ENCODE measurements at places on chromosomes 1 and 21.

- H3K4me3 ChIP-seq = no peak overlapping the region
- no peaks in the 10 kb centered on the region for H3K36me3 ChIP-seq
- H3K4me1 ChIP-seq = no peaks in the 10 kb centered on the region
- H3K27me3 ChIP-seq = no peaks in the 10 kb centered on the region
- no peak overlapping the region for H3K27ac ChIP-seq
- DNase-seq = no peak
These were observed 9.8 kb downstream of the RLF start for GRCh38 chr1:40171036-40171435.

DNA sequence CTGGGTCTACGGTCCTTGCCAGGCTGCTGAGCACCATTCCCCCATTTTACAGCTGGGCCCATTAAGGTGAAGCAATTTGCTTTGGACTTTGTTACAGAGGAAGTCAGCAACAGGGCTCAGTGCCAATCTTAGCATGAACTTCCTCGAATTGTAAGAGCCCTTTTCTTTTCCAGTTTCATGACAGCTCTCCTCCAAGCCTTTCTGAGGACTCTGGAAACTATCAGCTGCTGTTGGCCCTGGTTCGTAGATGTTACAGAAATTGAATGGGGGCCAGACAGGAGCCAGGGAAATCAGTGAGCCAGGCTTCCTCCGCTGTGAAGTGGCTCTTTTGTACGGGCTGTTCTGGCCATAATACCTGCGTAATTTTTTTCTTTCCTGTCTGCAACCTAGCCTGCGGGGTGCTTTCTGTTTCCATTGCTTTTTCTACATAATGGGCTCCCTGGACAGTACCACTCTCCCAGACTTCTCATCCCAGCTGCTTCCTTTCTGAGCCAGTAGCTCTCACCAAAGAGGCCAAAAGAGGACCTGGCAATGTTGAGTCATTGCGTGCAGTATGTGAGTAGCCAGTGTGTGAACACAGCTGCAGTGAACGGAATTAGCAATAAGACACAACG, 386.3 kb downstream of the DISC1 start:
- peak overlapping the region; percentile 45 for H3K27ac ChIP-seq
- no peak overlapping the region for H3K4me3 ChIP-seq
- peak; percentile 89 for DNase-seq
- no peaks in the 10 kb centered on the region for H3K27me3 ChIP-seq
- H3K4me1 ChIP-seq = peaks cover 31% of the 10 kb centered on the region

GRCh38 chr1:219460896-219461815, 151.7 kb downstream of the ZC3H11B start:
- no peak overlapping the region for H3K4me3 ChIP-seq
- no peaks in the 10 kb centered on the region for H3K27me3 ChIP-seq
- peak; percentile 63 for DNase-seq
- peak overlapping the region; percentile 6 for H3K27ac ChIP-seq
- peaks cover 30% of the 10 kb centered on the region for H3K4me1 ChIP-seq
- no peaks in the 10 kb centered on the region for H3K36me3 ChIP-seq

- DNase-seq = no peak
- no peaks in the 10 kb centered on the region for H3K36me3 ChIP-seq
- no peak overlapping the region for H3K27ac ChIP-seq
- peaks cover 5% of the 10 kb centered on the region for H3K4me1 ChIP-seq
- H3K4me3 ChIP-seq = no peak overlapping the region
These were observed 24.9 kb upstream of the ETS2 start for GRCh38 chr21:38780879-38781278.

DNA sequence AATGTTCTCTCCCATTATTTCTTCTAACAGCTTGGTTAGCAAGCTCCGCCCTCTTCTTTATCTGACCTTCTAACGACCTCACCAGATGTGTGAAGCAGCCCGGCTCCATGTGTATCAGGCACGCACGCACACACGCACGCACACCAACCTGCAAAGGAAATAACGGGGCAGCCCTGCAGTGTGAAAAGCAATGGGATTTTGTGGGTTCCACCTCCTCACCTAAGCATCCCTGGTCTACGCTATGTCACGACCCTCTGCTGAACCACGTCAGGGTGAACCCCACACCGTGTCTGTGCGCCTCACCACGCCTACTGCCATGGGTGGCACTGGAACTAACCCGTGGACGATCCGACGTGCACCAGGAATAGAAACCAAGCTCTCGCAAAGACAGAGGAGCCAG, 10.4 kb downstream of the SSU72 start:
- peak overlapping the region; percentile 60 for H3K27ac ChIP-seq
- peaks cover 39% of the 10 kb centered on the region for H3K36me3 ChIP-seq
- no peaks in the 10 kb centered on the region for H3K27me3 ChIP-seq
- no peak overlapping the region for H3K4me3 ChIP-seq

DNA sequence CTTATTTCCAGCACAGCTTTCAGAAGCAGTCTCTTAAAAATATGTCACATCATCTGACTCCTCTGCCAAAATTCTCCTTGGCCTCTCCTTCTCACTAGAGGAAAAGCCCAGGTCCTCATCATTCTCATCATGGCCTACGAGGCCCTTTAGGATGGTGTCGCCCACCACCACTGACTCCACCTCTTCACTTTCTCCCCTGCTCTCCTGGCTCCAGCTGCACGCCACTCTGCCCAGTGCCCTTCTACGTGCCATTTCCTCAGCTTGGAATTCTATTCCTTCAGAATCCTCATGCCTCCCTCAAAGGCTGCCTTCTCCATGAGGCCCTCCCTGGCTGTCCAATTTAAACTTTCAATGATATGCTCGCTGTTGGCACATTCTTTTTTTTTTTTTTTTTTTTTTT, 25.3 kb upstream of the BTG2 start:
- no peak overlapping the region for H3K4me3 ChIP-seq
- H3K4me1 ChIP-seq = no peaks in the 10 kb centered on the region
- no peak for DNase-seq
- H3K27me3 ChIP-seq = no peaks in the 10 kb centered on the region

DNA sequence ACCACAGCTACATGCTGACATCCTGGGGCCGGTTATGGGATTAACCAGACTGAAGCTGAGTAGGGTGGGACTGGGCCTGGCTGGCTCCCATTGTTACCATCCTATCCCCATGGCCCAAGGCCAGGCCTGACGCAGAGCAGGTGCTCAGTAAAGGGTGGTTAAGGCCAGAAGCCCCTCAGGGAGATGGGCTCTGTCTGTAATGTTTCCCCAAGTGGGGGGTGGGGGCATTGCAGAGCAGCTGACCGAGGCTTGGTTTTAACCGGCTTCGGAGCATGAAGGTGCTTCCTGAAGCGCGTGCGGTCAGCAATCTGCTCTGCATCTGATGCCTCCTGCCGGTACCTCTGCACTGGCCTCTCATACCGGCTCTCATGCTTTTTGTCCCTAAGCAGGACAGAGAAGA, 83.4 kb upstream of the ACTL8 start:
- H3K4me3 ChIP-seq = no peak overlapping the region
- H3K36me3 ChIP-seq = peaks cover 2% of the 10 kb centered on the region
- no peak for DNase-seq
- no peaks in the 10 kb centered on the region for H3K27me3 ChIP-seq

DNA sequence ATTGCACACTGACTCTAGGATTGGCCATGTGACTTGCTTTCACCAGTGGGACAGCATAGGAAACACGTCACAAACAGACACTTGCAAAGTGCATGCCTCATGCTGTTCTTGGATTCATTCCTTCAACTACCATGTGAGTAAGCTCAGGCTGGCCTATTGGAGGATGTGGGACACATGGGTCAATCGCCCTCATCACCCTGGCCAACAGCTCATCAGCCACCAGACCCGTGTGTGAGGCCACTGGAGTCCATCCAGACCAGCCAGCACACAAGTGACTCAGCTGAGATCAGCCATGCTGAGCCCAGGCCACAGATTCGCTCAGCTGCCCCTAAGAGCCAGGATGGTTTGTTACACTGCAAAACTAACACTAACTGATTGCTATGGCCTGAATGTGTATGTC, 216.1 kb upstream of the GRIK3 start:
- H3K36me3 ChIP-seq = no peaks in the 10 kb centered on the region
- no peak overlapping the region for H3K4me3 ChIP-seq
- H3K4me1 ChIP-seq = no peaks in the 10 kb centered on the region

Data from lung (tissue), 17 donors.